CD4-positive, alpha-beta T cell treated with Interferon gamma for 1 hour (primary cell): ENCODE measurements at places on chromosomes 6 and 20.
A peak's percentile ranks its signal among the peaks of the same experiment; 100 is the strongest.

DNA sequence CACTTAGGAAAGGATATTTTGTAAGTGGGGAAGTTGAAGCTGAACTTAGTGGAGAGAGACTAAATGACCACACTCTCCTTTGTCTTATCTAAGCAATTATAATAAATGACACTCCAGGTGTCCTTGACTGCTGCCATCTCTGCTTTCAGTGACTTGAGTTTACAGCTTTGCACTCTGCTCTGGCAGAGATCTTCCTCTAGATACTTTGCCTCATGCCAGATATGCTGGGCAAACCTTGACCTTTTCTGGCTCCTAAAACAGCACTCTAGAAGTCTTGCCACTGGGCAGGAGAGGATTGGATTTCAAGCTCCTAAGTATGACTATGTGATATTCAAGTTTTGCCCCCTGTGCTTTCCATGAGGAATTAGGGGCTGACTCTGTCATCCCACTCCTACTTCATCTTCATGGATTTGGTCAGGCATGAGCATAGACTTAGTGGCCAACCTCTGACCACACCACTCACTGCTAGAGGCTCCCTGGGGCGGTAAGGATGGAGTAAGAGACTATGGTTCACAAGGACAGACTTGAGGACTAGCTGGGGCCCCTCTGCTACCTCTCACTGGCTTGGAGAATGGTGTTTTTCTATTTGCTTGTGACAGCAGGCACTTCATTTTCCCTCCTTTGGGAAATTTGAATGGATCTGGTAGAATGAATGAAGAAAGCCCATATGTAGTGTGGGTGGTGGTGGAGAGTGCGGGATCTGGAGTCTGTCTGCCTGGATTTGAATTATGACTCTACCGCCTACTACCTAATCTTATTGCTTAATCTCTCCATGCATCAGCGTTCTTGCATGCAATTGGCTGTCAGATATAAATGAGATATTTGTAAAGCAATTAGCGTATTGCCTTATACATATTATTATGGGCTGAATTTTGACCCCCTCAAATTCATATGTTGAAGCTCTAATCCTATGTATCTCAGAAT lies 191.4 kb downstream of the REV3L start:
- no peak for DNase-seq

DNA sequence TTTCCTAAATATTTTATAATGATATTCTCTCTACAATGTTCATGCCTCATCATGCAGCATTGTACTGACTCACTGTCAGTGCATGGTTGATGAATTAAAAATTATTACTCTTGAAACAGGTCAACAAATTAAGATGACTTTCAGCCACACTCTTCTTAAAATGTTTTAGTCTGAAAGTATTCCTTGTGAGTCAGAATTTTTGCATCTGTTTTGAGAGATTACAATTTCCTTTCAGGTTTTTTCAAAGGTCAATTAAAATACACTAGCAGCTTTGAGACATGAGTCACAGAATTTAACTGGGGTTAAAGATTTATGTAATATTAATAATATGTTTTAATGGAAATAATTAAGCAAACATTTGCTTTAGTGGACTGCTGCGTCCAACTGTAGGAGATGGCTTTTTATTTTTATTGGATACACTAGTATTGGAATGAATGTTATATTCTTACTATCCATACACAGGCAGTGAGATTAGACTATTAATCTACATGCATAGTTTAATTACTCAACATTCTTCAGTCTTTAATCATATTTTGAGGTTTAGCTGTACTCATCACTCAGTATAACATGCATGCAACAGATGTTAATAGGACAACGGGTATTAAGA lies 9.7 kb downstream of the COL12A1 start:
- DNase-seq = no peak

DNA sequence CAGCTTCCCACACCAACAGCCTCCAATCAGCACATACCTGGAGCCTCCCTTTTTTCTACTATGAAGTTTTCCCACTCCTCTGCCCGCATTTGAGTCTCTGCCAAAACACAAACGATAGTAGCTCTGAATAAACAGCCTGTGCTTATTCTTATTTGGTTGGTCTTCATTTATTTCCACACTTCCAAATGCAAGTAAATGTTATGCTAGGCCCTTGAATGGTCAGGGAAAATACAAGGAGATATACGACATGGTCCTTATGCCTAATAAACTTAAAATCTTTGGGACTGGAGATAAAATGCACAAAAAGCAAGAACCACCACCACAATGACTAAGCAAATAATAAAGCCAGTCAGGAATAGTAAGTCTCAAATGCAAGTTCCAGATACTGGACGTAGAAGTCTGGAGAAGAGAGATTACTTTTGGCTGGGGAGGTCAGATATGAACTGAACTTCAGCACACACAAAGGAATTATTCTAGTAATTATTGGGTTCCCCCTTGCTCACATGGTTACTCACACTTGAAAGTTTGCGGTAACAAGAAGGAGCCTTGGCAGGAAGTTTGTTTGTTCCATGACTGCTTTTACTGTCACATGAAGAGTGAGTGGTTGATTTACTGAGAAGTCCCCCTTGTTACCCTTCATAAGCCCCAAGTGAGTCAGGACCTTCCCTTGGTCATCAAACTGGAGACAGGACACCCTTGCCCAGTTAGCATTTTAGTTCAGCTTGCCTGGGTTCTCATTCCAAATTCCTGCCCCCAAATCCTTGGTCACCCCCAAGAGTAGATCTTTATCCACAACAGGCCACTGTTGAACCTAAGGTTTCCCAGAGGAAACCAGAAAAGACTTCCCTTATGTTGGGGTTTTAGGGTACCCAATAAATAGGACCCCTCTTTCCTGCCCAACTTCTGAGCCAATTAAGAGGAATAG lies 511.2 kb upstream of the JARID2 start:
- DNase-seq = peak; percentile 61

- no peak for DNase-seq
Observed at GRCh38 chr20:3993109-3993508, 22.2 kb downstream of the RNF24 start.
